Karpas-422 (cell line): ENCODE measurements at places on chromosomes 4 and X.

GRCh38 chrX:9285342-9285771 lies 179.5 kb upstream of the TBL1X start:
- no peak overlapping the region for H3K27ac ChIP-seq
- H3K4me3 ChIP-seq = no peak overlapping the region
- H3K36me3 ChIP-seq = no peaks in the 10 kb centered on the region
- H3K4me1 ChIP-seq = no peaks in the 10 kb centered on the region

GRCh38 chr4:158229768-158230167 lies 19.5 kb downstream of the TMEM144 start:
- H3K4me3 ChIP-seq = no peak overlapping the region
- no peaks in the 10 kb centered on the region for H3K27me3 ChIP-seq
- no peaks in the 10 kb centered on the region for H3K36me3 ChIP-seq
- no peaks in the 10 kb centered on the region for H3K4me1 ChIP-seq
- no peak for DNase-seq
- no peak overlapping the region for H3K27ac ChIP-seq

GRCh38 chr4:6464842-6465588 lies 7.4 kb downstream of the PPP2R2C start:
- H3K27ac ChIP-seq = no peak overlapping the region
- H3K27me3 ChIP-seq = no peaks in the 10 kb centered on the region
- H3K36me3 ChIP-seq = no peaks in the 10 kb centered on the region
- no peak overlapping the region for H3K4me3 ChIP-seq

GRCh38 chr4:1002631-1003251 lies 8.7 kb upstream of the FGFRL1 start:
- no peak overlapping the region for H3K4me3 ChIP-seq
- peaks cover 25% of the 10 kb centered on the region for H3K4me1 ChIP-seq
- H3K27ac ChIP-seq = no peak overlapping the region

DNA sequence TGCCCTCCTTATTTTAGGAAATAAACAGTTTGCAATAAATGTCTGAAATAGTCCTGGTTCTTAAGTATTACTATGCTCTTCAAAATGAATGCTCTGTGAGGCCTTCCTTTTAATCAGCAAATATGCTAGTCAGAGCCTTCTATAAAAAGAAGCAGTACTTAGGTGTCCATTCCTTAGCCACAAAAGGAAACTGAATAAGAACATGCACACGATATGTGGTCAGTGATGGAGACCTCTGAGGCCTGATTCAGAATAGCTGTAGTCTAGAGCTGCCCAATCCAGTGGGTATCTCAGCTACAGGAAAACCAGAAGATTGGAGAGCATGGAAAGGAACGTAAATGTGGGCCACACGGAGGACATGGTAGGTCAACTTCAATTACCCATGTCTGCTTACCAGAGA lies 141.8 kb downstream of the RASL11B start:
- DNase-seq = no peak
- H3K4me3 ChIP-seq = no peak overlapping the region
- no peaks in the 10 kb centered on the region for H3K36me3 ChIP-seq
- H3K4me1 ChIP-seq = no peaks in the 10 kb centered on the region
